ENCODE measurements at places on chromosomes 16 and 17.

GRCh38 chr17:71251951-71252350 lies 868.9 kb upstream of the SOX9 start:
- no peak for DNase-seq

GRCh38 chr16:68851601-68852000 lies 8.3 kb downstream of the TANGO6 start:
- no peak for DNase-seq

GRCh38 chr16:23924128-23924527 lies 88.3 kb downstream of the PRKCB start:
- no peak for DNase-seq

- DNase-seq: no peak
These were observed 38.1 kb downstream of the ANKRD11 start for GRCh38 chr16:89452241-89452640.

- no peak for DNase-seq
These were observed 70.4 kb upstream of the TANC2 start for GRCh38 chr17:62895320-62896301.

DNA sequence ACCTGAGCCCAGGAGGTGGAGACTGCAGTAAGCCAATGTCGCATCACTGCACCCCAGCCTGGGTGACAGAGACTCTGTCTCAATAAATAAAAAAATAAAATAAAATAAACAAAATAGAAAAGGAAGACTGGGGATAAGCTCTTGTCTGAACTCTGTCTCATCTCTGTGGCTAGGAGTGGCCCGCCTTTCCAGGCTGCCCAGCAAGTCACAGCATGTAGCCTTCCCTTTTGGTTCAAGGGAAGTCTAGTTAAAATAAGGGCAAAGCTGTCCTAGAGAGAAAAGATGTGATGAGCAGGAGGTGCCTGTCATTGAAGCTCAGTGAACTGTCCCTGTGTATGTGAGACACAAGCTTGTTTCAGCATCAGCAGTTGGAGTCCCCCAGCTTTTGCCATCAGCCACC lies 2.7 kb upstream of the GFAP start:
- DNase-seq: no peak

DNA sequence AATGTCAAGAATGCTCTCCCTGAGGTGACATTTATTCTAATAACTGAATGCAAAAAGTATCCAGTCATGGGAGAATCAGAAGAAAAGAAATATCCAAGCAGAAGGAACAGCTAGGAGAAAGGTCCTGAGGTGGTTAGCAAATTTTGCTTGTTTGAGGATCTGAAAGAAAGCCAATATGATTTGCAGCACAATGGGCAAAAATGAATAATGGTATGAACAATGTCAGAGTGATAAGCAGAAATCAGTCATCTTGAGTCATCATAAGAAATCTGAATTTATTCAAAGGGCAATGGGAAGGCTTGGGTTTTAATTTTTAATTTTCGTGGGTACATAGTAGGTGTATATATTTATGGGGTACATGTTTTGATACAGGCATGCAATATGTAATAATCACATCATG lies 68.5 kb downstream of the BRIP1 start:
- no peak for DNase-seq

Measured in right renal pelvis (tissue), 4 donors.